AG10803 (cell line): ENCODE measurements at places on chromosomes 7 and 10.

DNA sequence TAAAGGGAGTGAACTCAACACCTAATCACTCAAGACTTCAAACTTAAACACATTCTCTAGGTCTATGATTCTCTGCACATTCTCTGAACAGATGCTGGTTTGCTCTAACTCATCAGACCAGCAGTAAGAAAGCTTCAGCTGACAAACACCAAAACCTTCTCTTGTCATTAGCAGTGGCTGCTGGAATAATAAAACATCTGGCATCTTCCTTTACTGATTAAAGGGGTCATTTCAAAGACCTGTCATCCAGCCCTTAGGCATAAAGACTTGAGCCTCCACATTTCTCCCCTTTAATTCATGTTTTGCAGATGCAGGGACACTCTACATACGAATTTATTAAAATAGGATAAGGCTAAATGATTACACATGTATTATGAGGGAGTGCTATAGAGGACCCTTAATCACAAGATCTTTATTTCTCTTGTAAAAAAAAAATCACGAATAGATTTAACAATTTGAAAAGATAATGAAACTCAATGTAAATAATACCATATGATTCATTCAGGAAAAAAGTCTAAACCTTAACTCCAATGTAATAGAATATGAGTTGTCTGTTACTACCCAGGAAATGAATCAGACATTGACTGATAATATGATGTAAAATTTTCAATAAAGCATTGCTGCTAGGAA is 152.4 kb upstream of the GNAI1 start:
- DNase-seq, result peak; percentile 55

DNA sequence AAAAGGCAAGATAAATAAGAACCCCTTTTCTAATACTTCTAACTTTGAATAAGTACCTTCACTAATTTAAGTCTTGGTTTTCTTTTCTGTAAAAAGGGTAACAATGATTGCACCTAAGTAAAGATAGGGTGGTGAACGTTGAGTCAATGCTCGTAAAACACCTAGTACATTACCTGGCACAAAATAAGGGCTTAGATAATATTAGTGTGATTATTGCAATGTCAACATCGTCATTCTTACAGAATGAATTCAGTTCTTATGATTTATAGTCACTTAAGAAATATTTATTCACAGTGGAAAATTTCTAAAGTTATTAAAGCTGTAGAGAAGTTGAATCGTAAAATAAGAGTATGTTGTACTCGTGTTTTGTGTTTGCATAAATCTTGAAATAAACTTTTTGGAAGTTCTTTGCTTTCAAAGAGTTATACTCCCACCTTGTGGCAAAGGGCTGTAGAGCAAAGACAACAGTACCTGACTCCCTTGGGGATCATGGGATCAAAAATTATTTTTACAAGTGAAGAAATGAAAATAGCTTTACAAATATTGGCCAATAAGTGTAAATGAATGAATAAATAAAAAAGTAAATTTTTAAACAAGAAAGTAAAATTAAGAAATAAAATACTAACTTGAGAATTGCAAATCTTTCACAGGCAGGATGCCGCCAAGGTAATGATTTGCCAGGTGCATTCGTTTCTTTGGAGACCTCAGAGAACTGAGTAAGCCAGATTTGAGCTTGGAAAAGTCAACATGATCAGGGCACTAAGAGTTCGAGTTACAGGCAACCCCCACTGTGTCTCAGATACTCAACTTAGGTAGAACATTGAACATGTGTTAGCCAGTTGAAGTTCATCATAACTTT is 285.8 kb upstream of the CACNA2D1 start:
- DNase-seq, result peak; percentile 32

DNA sequence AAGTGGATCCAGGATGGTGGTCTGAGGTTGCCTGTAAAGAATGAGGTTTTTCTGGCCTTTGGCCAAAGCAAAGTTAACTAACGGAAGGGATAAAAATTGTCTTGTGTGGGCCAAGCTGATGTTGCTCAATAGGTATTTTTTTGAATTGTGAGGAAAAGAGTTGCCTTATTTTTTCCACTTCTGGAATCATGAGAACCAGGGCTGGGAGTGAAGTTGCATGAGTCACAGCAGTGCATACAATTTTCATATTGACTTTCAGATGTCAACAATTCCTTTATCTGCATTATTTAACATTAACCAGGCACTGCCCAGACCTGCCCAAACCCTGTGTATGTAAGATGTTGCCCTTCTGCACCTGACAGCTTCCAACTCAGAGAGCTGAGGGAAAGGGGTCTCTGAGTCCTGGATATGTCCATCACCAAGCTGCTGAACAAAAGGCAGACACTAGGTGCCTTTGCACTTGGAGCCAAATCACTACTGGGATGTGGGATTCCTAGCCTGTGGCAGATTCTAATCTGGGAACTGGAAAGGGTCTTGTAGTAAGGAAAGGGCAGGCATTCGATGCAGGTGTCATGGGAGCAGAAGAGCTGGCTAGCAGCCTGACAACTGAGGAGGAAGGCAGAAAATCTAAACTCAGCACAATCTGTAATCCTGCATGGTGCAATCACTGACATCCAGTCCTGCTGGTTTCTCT is 52.3 kb upstream of the SLC35B4 start:
- peak; percentile 94 for DNase-seq

DNA sequence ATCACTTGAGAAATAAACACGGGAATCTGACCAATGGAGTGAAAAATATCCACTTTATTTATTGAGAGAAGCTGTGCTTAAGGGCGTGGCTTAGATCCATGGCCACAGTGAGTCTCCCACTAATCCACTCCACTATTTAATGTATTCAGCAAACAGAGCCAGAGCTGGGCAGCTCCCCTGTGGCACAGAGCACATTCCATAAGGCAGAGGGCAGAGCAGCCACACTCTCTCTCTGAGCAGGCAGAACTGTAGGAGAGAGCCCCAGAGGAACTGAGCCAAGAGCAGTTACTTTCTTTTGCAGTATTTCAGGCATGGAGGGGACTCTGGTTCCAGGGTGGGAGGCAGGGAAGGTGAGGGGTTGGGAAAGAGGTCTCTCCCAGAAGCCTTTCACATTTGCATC is 106.0 kb downstream of the GALNT17 start:
- no peak for DNase-seq

- DNase-seq, result no peak
Measured at GRCh38 chr10:92799568-92799967, 48.8 kb upstream of the EXOC6 start.

DNA sequence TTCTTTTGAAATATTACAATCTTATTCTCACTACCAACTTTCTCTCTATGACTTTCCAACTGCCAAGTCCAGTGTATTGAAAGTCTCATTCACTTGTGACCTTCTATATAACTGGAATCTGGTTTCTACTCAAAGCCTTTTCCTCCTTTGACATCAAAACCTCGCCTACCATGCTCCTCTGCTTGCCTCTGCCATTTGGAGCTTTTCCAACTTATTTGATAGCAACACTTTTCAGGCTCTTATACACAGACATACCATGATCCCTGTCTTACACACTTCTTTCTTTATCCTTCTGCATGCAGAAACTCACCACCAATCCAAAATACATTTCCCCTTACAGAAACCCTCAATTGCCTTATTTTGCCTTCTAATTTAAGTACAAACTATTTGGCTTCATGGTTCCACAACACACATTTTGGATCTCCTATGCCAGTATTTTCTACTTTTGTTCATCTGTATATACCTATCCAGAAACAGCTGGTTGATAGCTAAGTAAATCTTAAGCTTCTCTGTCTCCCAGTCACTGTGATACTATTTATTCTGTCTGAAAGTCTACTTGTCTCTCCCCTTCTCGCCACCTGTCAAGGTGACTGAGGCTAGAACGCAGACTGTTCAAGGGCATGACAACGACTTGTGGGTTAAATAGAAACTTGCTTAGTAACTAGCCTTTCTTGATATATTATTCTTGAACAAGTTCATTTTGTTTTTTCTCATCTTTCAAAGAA is 22.4 kb downstream of the GNG11 start:
- no peak for DNase-seq

- DNase-seq, result no peak
Measured at GRCh38 chr7:101245147-101245668, 327 bp upstream of the FIS1 start.

DNA sequence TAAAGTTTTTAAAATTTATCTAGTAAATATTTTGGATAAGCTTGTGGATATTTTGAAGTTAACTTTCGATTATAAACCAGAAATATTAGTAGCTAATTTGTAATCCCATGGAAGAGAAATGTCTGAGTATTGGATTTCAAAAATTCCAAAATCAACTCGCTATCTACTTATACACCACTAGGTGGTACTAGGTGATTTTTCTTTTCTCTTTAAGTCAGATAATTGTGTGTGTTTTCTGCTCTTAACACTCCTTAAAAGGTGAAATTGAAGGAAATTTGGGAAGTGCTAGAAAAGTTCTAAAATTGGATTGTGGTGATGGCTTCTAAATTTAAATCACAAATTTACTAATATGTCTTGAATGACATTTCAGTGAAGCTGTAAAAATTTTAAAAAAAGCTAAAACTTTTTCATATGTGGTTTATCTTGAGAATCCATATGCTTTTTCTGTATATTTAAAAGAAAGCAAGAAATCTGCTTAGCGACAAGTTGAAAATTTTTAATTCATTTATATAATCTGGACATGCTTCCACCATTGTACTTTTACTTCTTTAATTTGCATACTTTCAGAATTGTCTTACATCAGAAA is 90.2 kb downstream of the IPMK start:
- DNase-seq, result peak; percentile 53

DNA sequence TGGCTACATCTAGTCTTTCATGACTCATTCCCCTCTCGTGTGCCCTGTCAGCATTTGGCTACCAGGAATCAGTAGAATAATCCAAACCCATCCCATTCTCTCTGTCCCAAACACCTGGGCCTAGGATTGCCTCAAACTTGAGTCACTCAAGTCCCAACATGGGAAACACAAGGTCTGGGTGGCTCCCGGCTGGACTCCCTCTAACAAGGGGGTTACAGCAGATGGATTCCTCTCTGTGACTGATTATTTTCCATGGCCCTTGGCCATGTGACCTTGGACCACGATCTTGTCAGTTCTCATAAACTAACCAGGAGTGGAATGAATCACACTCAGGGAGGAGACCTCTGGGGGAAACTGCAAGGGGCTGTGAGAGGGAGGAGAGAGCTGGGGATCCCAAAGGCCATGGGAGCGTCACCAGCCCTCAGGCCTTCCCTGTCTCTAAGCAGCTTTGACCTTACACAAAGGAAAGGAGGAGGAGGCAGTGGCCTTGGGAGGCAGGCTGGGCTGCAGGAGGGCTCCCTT is 533.1 kb downstream of the KCNMA1 start:
- peak; percentile 80 for DNase-seq

GRCh38 chr10:77401683-77402082 is 235.9 kb downstream of the KCNMA1 start:
- no peak for DNase-seq

- DNase-seq, result no peak
Measured at GRCh38 chr7:150450491-150451001, at the start of gene GIMAP8. GIMAP8 (plus strand) TSS chr7:150450630; CDS start chr7:150466699, 16,069 bp downstream.

DNA sequence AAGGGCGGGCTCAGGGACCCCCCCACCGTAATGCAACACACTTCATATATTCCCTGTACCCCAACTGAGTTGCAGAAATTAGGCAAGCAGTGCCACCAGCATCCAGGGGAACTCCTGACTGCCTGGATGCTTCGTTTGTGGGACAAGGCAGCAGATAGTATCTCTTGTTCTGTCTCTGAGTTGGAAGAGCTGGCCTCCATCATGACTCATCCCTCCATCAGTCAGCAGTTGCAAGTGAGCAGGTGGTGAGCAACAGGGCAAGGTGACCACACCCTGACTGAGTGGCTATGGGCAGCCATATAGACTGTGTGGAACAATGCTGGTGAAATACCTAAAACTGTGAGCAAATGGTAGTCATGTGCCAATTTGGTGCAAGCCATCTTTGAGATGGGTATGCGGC is 22.8 kb upstream of the ADAMTS14 start:
- peak; percentile 74 for DNase-seq

GRCh38 chr10:28274475-28274874 is 28.4 kb downstream of the MPP7 start:
- DNase-seq, result no peak

- no peak for DNase-seq
Measured at GRCh38 chr10:45509491-45509890, 135.5 kb downstream of the ALOX5 start.

- no peak for DNase-seq
Measured at GRCh38 chr7:45088821-45089340, at the start of gene NACAD. NACAD (minus strand) TSS chr7:45088969; CDS start chr7:45088894, 75 bp downstream.

GRCh38 chr10:102419269-102420180 is 940 bp upstream of the PSD start:
- no peak for DNase-seq

GRCh38 chr10:131046194-131046593 is 265.3 kb downstream of the TCERG1L start:
- no peak for DNase-seq

DNA sequence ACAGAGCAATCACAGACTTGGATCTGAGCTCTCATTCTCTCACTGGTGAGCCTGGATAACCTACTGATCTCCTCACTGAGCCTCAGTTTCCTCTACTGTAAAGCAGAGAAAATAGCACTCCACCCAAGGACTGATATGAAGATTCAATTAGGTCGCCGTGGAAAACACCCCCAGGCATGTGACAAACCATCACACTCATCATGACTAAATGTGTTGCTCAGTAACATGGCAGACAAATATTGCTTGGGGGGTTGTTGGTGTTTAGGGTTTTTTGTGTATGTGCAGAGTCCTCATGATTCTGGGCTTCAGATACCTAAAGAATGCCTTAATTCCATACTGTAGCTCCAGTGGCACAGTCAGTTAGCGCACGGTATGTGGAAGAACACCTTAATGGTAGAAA is 122.1 kb upstream of the TCF7L2 start:
- DNase-seq, result no peak

- DNase-seq, result peak; percentile 13
Measured at GRCh38 chr7:43850348-43851116, 18.8 kb downstream of the MRPS24 start.

DNA sequence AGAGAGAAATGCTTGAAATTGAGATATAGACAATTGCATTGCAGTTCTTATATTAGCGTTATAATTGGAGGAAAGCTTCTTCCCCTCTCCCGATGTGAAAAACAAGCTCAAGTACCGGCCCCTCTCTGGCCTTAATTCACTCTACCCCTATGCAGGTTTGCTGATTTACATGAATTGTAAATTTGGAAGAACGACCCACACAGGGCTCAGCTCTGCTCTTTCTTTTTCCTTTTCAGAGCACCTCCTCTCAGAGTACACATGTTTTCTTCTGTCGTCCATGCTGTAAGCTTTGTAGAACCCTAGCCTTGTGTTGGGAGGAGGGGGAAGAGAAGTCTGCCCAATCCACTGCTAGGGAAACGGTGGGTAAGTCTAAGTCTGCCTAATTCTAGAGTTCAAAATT is 140.8 kb downstream of the IQUB start:
- DNase-seq, result no peak

- no peak for DNase-seq
Measured at GRCh38 chr7:22776964-22777363, 45.7 kb downstream of the TOMM7 start.

GRCh38 chr7:28990200-28990960 is 32.2 kb upstream of the TRIL start:
- DNase-seq, result peak; percentile 77
